ENCODE measurements at places on chromosomes 12 and 14. TPM values are rescaled to one million over a fixed set of nuclear protein-coding genes. Genes with fewer than 3 reads are reported as not detected.

Gene ATXN7L3B
- total RNA-seq = 50.5 TPM

Gene RNF212B
- total RNA-seq = 0.18 TPM

Gene TAS2R42
- not detected for total RNA-seq

Gene CRACR2A
- total RNA-seq = 1.8 TPM

Gene KLRC3
- not detected for total RNA-seq

Gene SELPLG
- total RNA-seq = 4.8 TPM

Gene ADCY4
- 29.7 TPM for total RNA-seq

Gene ERG28
- total RNA-seq = 9.8 TPM

Gene HRK
- total RNA-seq = 0.29 TPM

Gene CMTM5
- total RNA-seq = 3.7 TPM

Gene HECTD1
- total RNA-seq = 232 TPM

Gene PTGER2
- total RNA-seq = 8.3 TPM

Gene ASB2
- total RNA-seq = 14.4 TPM

Gene TRAFD1
- 28.0 TPM for total RNA-seq

Gene B3GNT4
- total RNA-seq = 1.1 TPM

Gene CPNE8
- 11.2 TPM for total RNA-seq

Gene CALCOCO1
- total RNA-seq = 119 TPM

Gene WDR20
- 29.5 TPM for total RNA-seq

Gene FOXN4
- total RNA-seq = 0.29 TPM

Gene NRL
- total RNA-seq = 4.4 TPM

Gene TOMM20L
- not detected for total RNA-seq

Gene HOXC4
- 10.0 TPM for total RNA-seq

Gene LUM
- 49.0 TPM for total RNA-seq

Gene CSRP2
- 55.2 TPM for total RNA-seq

Gene ADCY6
- 75.3 TPM for total RNA-seq

Gene CD163
- 18.8 TPM for total RNA-seq

Gene EIF2S1
- 47.0 TPM for total RNA-seq

Gene HOXC13
- not detected for total RNA-seq

Gene ZFC3H1
- total RNA-seq = 40.6 TPM

Gene KRT73
- not detected for total RNA-seq

Gene CLEC4D
- 1.8 TPM for total RNA-seq

Gene MIPOL1
- total RNA-seq = 16.2 TPM

Gene TAS2R8
- total RNA-seq = 0.18 TPM

Gene PDZRN4
- total RNA-seq = 3.4 TPM

Gene PSMC6
- total RNA-seq = 102 TPM

Gene RCOR1
- 22.8 TPM for total RNA-seq

Gene CMA1
- not detected for total RNA-seq

Gene CLEC1B
- 1.1 TPM for total RNA-seq
